ENCODE measurements at places on chromosomes 16 and 17.

GRCh38 chr17:45270828-45271418, 9.0 kb upstream of the SPATA32 start:
- DNase-seq: peak; percentile 73

- no peak for DNase-seq
Measured at GRCh38 chr16:47565454-47565853, 104.3 kb downstream of the PHKB start.

DNA sequence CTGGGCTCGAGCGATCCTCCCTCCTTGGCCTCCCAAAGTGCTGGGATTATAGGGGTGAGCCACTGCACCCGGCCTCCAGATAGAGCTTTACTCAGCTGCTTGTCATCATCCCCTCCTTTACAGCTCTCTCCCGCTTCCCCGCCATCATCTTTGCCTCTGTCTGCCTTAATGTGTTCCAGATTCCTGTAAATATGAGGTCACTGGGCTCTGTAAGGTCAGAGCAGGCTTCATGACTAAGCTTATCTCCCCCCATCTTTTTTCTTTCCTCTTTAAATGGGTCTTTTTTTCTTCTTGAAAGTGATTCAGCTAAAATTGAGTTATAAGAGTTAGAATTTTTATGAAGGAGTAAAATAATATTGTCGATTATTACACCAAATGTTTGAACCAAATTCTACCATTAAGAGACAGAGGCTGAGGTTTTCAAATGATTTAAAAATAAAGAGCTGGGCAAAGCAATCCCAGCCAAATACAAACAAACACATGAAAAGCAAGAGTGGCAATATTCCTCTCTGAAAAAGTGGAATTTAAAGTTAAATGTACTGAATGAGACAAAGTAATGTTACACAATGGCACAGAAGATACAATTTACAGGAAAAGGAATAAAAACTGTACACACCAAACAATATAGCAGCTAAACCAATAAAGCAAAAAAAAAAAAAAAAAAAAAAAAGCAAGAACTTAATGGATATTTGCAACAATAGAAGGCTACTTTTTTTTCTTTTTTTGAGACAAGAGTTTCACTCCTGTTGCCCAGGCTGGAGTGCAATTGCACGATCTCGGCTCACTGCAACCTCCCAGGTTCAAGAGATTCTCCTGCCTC, 62.1 kb downstream of the CRISPLD2 start:
- no peak for DNase-seq

DNA sequence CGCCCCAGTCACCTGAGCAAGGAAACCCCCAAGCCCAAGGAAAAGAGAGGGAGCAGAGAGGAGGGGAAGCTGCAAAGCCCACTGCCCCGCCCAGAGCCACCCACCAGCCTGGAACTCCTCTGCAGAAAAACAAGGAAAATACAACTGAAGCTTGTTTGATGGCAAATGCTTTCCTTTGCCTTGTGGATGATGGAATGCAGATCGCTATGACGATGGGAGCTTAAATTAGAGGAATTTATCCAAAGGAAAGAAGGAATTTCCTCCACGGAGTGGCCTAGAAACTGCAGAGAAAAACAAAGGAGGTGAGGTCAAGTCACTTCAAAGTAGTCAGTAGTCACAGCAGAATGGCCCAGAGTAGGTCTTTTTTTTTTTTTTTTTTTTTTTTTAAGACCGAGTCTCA, 31.5 kb upstream of the ASGR2 start:
- no peak for DNase-seq

DNA sequence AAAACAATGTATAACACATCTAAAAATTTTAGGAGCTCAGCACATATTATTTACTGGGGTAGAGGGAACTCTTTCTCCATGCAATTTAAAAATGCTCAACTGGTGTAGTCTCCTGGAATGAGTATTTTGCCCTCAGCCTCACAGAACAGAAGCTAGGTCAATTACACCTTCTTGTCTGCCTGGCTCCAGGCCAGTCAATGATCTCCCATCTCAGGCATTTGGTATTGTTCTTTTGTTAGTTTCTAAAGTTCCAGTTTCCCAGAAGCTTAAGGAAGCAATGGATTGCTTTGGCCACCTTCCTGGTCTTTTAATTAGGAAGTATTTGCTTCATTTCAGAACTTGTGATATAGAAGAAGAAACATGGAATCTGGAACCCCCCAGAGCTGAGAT, 360.3 kb upstream of the ASIC2 start:
- no peak for DNase-seq

GRCh38 chr16:11139326-11140097, 116.5 kb downstream of the SOCS1 start:
- no peak for DNase-seq

DNA sequence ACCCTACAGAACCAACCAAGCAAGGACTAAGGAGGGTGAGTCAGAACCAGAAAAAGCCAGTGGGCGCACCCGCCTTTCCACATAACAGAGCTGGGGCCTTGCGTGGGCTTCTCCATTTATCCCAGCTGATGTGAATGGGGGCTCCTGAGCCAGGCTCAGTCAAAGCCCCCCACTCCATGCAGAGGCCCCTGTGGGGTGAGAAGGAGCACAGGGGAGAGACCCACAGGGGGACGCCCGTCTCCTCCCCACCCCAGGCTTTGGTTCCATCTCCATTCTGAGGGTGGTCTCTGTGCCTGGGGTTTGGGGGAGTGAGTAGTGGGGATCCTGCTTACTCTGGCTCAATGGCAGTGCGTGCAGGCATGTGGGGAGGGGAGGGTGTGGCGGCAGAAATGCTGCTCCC, 210.1 kb upstream of the TNRC6C start:
- no peak for DNase-seq

GRCh38 chr17:82371333-82372248, at the start of gene UTS2R:
Gene UTS2R (plus strand): TSS chr17:82371765. CDS start chr17:82374325, 2,560 bp downstream.
- no peak for DNase-seq

DNA sequence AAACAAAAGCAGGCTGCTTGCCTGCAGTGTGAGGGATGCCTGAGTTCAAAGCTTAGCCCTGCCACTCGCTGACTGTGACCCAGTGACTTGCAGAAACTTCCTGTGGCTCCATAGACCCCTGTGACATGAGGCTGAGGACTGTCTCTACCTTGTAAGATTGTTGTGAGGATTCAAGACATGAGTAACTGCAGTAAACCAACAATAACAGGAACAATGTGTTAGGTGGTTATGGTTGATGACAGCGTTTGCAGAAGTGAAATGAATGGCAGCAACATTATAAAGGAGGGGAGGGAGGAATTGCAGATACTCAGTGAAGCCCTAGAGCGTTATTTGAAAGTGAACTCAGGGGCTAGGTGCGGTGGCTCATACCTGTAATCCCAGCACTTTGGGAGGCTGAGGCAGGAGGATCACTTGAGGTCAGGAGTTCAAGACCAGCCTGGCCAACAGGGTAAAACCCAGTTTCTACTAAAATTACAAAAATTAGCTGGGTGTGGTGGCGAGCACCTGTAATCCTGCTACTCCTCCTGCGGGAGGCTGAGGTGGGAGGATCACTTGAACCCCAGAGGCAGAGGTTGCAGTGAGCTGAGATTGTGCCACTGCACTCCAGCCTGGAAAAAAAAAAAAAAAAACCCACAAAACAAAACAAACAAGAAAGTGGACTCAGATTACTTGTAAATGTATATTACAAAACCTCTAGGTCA, 33.5 kb upstream of the EMP2 start:
- no peak for DNase-seq

DNA sequence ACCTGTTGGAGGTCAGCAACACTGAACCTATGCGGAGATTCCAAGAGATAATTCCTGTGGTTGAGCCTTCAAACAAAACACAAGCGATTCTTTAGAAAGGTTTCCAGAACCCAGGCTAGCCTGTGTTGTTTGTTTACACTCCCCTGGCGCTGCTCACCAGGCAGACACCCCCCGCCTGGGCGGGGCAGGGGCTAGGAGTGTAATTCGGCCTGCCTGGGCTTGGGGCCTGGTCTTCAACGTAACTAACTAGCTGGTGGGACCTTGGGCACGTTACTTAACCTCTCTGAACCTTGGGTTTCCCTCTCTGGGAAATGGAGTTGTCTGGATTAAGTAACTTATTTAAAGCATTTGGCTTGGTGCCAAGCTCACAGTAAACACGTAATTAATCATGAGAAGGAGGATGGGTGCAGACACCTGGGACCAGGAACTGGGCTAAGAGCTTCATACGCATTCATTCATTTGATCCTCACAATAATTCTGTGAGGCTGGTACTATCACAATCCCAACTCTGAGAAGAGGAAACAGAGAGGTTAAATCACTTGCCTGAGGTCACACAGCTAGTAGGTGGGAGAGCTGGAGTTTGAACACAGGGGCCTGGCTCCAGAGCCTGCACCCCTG, 7.6 kb upstream of the ARHGAP27 start:
- DNase-seq: no peak

- no peak for DNase-seq
Measured at GRCh38 chr16:24206926-24207325, 49.2 kb upstream of the CACNG3 start.

- no peak for DNase-seq
Measured at GRCh38 chr16:57255686-57256415, 10.8 kb downstream of the ARL2BP start.

DNA sequence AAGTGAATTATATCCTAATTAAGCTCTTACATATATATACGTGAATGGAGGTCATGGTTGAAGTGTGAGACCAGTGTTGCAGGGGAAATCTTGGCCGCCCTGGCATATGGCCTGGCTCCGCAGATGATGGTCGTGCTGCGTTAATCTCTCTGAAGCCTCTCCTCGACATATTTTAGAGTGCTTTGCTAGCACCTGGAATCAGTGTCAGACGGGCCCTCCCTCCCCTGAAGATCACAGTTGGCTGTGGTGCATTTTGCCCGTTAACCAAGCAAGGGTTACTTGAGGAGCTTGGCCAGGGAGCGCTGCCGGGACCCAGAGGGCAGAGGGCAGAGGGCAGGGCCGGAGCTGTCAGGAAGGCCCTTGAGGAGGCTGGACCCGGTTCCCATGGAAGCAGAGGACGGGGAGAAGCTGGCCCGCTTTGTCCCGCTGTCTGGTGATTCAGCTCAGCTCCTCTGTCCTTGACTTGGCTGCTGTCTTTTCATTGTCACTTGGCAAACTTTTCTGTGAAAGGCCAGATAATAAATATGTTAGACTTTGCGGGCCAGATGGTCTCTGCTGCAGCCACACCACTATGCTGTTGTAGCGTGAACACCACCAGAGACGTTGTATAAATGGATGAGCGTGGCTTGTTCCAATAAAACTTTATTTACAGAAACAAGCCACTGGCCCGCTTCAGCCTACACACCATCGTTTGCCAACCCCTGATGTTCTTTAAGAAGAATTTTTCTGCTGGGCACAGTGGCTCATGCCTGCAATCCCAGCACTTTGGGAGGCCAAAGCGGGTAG, 32.3 kb downstream of the CIBAR2 start:
- no peak for DNase-seq

DNA sequence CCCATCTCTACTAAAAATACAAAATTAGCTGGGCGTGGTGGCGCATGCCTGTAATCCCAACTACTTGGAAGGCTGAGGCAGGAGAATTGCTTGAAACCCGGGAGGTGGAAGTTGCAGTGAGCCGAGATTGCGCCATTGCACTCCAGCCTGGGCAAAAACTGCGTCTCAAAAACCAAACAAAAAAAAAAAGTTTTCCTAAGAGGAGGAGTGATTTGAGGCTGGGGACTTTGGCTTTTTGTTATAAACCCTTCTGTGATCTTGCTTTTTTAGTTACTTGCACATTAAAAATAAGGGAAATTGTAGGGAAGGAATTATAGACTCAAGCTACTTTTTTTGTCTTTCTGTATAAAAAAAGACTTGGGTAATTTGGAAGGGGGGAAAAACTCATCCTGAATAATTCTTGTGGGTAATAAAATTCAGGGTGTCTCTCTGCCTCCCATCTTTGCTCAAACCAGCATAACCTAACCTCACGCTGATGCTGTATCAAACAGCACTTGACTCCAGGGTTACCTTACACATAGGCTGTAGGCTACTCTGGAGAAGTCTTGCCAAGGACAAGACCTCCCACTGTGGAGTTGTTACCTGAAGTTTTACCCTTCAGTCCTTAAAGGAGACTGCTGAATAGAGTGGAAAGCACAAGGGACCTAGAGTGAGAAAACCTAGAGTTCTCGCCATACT, 1.7 kb upstream of the CDR2 start:
- DNase-seq: no peak

DNA sequence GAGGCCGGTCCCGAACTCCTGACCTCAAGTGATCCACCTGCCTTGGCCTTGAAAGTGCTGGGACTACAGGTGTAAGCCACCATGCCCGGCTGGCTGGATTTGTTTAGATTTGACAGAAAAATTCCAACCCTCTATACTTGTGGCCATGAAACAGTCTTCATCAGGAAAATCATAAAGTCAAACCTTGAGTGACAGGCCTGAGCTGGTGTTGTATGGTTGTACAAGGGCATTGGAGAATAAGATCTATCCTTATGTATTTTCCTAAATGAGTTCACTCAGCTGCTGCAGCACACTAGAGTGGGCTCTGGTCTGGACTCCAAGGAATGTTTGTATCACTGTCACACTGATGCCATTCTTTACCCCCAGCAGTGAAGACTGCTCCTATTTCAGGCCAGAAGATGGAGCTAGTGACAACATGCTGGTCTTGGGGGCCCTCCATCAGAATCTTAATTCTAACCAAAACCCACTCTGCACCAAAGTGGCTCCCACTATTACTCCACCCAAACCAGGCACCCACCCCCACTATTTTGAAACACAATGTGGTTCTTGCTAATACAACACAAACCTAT, 27.4 kb downstream of the SNX11 start:
- DNase-seq: no peak

GRCh38 chr17:76501018-76501826, at the start of gene RHBDF2:
Gene RHBDF2 (minus strand): TSS chr17:76501423. CDS start chr17:76481524, 19,899 bp downstream.
- peak; percentile 98 for DNase-seq

- DNase-seq: no peak
Measured at GRCh38 chr16:30474074-30474452, 1.5 kb downstream of the ITGAL start.

GRCh38 chr17:2634361-2634960, 41.0 kb downstream of the PAFAH1B1 start:
- DNase-seq: no peak

- no peak for DNase-seq
Measured at GRCh38 chr17:50299776-50300175, 25.5 kb downstream of the TMEM92 start.

- DNase-seq: no peak
Measured at GRCh38 chr17:77150196-77150595, 9.4 kb downstream of the SEC14L1 start.

- no peak for DNase-seq
Measured at GRCh38 chr16:50340578-50340977, 28.2 kb downstream of the BRD7 start.

- no peak for DNase-seq
Measured at GRCh38 chr16:69346683-69347082, 4.9 kb downstream of the TMED6 start.

- no peak for DNase-seq
Measured at GRCh38 chr16:10859658-10860057, 17.3 kb upstream of the CIITA start.

- DNase-seq: no peak
Measured at GRCh38 chr17:63285551-63285950, 160.6 kb downstream of the CYB561 start.

GRCh38 chr16:75578725-75579124, 12.5 kb downstream of the GABARAPL2 start:
- no peak for DNase-seq

- DNase-seq: no peak
Measured at GRCh38 chr17:5695480-5695879, 111.2 kb upstream of the NLRP1 start.

GRCh38 chr17:5892921-5893675, 177.1 kb upstream of the WSCD1 start:
- no peak for DNase-seq

GRCh38 chr17:31527606-31528005, 136.1 kb downstream of the RAB11FIP4 start:
- DNase-seq: no peak

- no peak for DNase-seq
Measured at GRCh38 chr17:69433093-69433492, 18.6 kb downstream of the MAP2K6 start.

Data from activated naive CD8-positive, alpha-beta T cell treated with anti-CD3 and anti-CD28 coated beads, Interleukin-2, amount 50 U/mL, for 24 hours (primary cell).